Neural crest cell (in vitro differentiated cells): ENCODE measurements at places on chromosomes 6 and 20.

DNA sequence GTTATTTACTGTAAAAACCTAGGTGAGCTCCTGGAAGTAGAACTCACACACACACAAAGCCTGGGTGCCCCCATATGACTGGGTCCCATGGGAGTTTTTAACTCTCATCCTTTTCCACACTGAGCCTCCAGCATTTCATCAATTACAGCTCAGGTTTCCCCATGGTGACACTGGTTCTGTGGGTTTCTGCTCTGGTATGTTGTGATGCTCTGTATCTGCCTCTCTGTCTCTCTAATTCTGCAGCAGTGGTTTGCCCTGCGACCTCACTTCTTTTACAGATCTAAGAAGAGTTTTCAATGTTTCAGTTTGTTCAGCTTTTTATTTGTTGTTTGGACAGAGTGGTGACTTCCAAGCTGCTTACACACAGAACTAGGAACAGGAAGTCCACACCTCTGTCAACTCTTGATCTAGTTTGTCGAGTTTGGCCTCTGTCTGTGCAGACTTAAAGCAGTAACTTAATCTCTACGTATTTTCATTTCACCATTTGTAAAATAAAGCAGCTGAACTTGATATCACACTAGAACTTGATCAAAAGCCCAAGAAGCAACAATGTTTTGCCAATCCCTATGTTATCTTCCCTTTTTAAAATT, 554.3 kb downstream of the EPHA7 start:
- no peak for DNase-seq

DNA sequence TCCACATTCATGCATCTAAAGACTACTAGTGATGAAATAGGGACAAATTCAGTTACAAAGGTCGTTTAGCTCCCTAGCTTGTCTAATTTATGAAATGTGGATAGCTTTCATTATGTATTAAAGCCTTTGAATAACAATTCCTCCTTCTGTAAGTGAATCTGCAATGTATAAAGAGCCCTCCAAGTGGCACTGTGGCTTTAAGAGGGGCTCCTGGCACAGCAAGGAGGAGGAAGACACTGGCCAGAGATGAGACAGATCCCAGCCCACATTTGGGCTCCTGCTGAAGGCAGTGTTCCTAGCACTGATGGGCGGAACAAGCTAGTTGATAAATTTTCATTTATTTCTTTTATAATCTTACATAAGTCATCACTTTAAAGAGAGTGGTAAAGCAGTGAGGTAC, 17.6 kb upstream of the FUCA2 start:
- DNase-seq: no peak

GRCh38 chr20:59223750-59224149, 60.1 kb downstream of the ZNF831 start:
- no peak for DNase-seq

DNA sequence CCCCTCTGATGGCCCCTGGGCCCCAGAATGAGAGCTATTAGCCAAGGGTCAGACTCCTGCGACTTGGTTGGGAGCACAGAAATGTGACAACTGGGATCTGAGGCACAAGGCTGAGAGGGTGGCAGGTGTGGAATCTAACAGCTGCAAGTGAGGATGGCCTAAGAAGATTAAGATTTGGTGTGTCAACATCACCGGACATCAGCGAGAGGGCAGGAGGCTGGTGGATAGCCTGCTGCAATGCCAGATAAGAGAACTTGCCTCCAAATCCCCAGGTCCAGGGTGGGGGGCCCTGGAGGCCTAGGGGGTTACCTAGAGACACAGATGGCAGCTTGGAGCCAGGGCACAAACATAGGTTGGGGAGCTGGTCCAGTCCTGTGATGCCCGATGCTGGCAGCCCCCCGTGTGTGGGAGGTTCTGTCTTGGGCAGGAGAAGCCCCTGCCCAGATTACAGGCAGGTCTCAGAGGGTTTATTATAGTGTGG, 155.8 kb downstream of the GRM4 start:
- DNase-seq: no peak

DNA sequence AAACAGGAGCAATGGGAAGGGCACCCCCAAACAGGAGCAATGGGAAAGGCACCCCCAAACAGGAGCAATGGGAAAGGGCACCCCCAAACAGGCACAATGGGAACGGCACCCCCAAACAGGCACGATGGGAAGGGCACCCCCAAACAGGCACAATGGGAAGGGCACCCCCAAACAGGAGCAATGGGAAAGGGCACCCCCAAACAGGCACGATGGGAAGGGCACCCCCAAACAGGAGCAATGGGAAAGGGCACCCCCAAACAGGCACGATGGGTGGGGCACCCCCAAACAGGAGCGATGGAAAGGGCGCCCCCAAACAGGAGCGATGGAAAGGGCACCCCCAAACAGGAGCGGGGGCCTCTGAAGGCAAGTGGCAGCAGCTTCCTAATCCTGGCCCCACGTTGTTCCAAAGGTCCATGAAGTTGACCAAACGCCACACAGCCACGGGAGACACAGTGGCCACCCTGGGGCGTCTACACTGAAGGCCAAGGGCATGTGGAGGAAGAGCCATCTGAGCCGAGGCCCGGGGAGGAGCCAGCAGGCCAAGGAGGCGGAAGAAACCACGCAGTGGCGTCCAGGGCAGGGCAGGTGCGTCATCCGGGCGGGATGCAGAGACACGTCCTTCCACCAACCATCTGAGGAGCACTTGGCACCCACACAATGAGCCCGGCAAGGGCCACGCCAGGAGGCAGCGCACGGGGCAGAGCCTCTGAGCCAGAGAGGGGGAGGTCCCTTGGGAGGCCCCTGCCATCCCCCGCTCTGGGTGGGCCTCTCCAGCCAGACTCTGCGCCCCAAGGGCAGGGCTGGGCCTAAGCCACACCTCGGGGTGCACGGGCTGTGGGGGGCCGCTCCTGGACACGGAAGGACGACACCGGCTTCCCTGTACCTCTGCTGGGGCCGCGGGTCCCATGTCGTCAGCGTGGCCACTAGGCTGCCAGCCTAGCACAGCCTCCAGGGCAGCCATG, 21.5 kb upstream of the NTSR1 start:
- no peak for DNase-seq

- peak; percentile 14 for DNase-seq
Measured at GRCh38 chr20:59948828-59949720, 8.9 kb downstream of the FAM217B start.

DNA sequence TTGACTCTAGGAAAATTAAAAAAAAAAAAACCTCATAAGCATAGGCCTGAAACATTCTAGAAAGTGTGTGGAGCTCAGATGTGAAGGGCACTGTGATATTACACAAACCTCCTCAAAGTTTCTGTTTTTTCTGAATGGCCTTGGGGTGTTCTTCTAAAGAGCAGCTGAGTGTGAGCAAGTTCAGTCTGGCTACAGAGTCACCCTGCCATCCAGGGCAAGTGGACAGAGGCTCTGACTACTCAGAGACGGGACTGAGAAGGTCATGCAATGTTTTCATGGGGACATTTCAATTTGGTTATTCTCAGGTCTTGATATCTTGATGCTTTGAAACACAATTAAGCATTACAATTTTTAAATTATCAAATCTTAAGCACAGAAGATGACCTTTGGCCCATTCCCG, 36.6 kb upstream of the SSTR4 start:
- no peak for DNase-seq

DNA sequence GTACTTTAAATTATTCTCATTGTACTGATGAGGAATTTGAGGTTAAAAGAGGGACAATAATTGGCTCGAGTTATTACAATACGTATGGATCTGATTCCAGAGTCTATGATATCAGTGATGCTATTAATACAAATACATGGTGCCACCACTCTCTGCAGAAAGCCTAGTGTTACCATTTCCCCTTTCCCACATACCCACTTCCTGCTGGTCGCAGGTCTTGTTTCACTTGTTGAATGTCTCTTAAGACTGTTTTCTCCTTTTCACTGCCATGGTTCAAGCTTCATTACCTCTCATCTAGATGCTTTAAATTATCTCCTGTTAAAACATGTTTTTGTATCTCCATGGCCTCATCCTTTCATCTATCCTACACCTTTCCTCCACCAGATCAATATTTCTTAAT, 62.0 kb downstream of the FHL5 start:
- DNase-seq: no peak

- no peak for DNase-seq
Measured at GRCh38 chr6:128600397-128600951, 80.1 kb upstream of the PTPRK start.

GRCh38 chr6:23690453-23691049, 435.5 kb upstream of the NRSN1 start:
- no peak for DNase-seq

DNA sequence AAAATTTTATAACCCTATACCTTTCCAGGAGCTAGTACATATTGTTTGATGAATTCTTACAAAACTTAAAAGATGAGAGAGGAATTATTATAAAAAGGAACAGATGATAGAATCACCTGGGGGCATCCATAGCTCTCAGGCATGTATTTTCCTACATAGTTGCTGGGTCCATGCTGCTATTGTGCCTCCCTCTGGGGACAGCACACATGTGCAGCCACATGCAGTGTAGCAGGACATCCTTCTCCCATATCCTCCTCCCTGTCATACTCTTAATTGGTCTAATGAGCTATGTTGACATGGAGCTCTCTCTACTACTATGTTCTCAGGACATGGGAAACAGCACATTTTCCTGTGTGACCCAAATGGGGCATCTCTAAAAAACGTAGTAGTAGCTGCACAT, 898.2 kb upstream of the MAP3K7 start:
- no peak for DNase-seq

GRCh38 chr6:166573511-166574216, 12.8 kb downstream of the RAMACL start:
- DNase-seq: no peak
